ENCODE measurements at places on chromosomes 13 and 19.

GRCh38 chr13:39249982-39250381, 211.7 kb downstream of the NHLRC3 start:
- H3K27ac ChIP-seq, result no peak overlapping the region
- H3K27me3 ChIP-seq, result no peaks in the 10 kb centered on the region
- DNase-seq, result no peak

DNA sequence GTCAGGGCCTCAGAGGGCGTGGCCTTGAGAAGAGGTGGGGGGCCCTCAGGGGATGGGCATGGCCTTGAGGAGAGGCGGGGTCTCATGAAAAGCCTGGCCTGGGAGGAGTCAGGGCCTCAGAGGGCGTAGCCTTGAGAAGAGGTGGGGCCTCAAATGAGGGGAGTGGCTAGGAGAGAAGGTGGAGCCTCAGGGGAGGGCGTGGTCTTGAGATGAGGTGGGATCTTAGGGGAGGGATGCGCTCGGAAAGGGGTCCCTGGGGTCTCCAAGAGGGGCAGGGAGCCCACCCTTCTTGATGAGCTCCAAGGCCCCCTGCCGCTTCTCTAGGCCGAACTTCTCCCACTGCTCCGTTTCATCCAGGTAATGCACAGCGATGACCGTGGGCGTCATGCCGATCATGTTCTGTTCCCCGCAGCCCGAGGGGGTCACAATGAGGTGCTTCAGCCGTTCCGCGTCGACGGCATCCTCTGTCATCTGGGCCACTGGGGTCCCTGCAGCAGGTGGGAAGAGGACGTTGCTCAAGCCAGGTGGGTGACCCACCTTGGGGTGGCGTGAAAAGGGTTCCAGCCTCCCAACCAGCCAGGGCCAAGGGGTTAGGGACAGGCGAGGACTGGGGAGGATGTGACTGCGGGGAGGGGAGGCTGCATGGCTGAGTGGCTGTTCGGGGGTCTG, 24.3 kb upstream of the TNFSF14 start:
- H3K27ac ChIP-seq, result no peak overlapping the region
- no peak overlapping the region for H3K4me3 ChIP-seq
- H3K27me3 ChIP-seq, result peaks cover 4% of the 10 kb centered on the region

DNA sequence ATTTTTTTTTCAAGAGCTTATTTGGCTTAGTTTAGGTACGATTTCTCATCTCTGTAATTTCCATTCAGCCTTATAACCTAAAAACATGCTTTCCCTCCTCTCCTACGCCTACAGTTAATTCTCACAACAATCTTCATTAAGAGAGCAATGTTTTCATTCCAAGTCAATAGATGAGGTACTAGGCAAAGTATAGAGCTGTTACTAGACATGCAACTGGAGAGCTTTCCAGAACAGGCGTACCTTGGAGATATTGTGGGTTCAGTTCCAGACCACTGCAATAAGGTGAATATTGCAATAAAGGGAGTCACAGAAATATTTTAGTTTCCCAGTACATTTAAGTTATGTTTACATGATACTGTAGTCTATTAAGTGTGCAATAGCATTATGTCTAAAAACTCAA, 34.8 kb downstream of the TGDS start:
- no peak overlapping the region for H3K27ac ChIP-seq
- H3K4me1 ChIP-seq, result no peaks in the 10 kb centered on the region
- H3K4me3 ChIP-seq, result no peak overlapping the region
- DNase-seq, result no peak

DNA sequence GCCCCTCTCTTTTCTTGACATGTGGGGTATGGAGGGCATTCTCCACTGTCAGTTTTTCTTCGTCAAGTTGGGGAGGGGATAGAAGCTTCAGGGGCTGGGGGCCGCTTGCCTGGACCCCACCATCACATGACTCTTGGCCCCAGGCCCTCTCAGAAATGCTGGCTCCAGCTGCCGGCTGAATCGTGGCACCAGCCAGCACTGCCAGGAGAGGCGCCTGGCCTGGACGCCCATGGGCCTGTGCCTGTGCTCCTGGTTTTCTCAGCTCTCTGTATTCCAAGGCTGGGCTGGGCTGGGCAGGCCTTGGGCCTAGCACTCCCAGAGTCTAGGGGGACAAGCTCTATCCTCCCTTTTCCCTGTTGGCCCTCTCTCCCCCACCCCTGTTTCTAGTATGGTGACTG, 38.6 kb downstream of the LYL1 start:
- DNase-seq, result no peak
- peak overlapping the region; percentile 39 for H3K27ac ChIP-seq
- no peak overlapping the region for H3K4me3 ChIP-seq
- no peaks in the 10 kb centered on the region for H3K27me3 ChIP-seq
- peaks cover 100% of the 10 kb centered on the region for H3K4me1 ChIP-seq
- peaks cover 15% of the 10 kb centered on the region for H3K36me3 ChIP-seq

DNA sequence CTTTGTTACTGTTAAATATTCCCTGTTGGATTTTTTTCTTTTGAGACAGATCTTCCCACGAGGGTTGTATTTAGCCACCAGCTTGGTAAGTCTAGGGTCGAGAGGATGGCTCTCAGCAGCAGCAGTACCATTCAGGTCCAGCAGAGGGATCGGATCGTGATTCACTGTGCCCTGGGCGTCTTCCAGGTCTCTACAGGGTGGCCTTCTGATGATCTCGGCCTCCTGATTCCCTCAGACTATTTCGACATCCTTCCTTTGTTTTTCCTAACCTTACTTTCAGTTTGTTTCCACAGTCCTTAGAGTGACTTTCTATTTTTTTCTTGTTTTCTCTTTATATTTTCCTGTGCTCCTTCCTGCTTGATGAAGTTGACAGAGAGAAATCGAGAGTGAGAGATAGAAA, 1436.9 kb downstream of the UQCRFS1 start:
- no peak for DNase-seq
- no peak overlapping the region for H3K27ac ChIP-seq
- H3K4me3 ChIP-seq, result no peak overlapping the region
- no peaks in the 10 kb centered on the region for H3K27me3 ChIP-seq
- H3K36me3 ChIP-seq, result peaks cover 28% of the 10 kb centered on the region

All from esophagus squamous epithelium (tissue), 5 donors.